ENCODE measurements at places on chromosomes 6 and 20. TPM values are rescaled to one million over a fixed set of nuclear protein-coding genes. Genes with fewer than 3 reads are reported as not detected.
A peak's percentile ranks its signal among the peaks of the same experiment; 100 is the strongest.

The PACSIN1 gene
- not detected for total RNA-seq

The BFSP1 gene
- 0.43 TPM for total RNA-seq

The ADGRF1 gene
- total RNA-seq, result not detected

The ME1 gene
- not detected for total RNA-seq

The TNXB gene
- 3.3 TPM for total RNA-seq

The TMEM200A gene
- 1.3 TPM for total RNA-seq

The UST gene
- total RNA-seq, result 0.90 TPM

The C20orf202 gene
- 0.12 TPM for total RNA-seq

The VSX1 gene
- not detected for total RNA-seq

The TXLNB gene
- 0.09 TPM for total RNA-seq

The NFATC2 gene
- 65.0 TPM for total RNA-seq

The RAET1G gene
- not detected for total RNA-seq

The ABHD12 gene
- 28.7 TPM for total RNA-seq

- peak; percentile 86 for DNase-seq
- peaks cover 55% of the 10 kb centered on the region for H3K27me3 ChIP-seq
- H3K27ac ChIP-seq, result peak within 1 kb of the TSS; percentile 43
- no peaks in the 10 kb centered on the region for H3K36me3 ChIP-seq
- H3K4me1 ChIP-seq, result peaks cover 15% of the 10 kb centered on the region
- H3K4me3 ChIP-seq, result peak within 1 kb of the TSS; percentile 88
Measured at GRCh38 chr6:150599199-150600009, at the start of gene PLEKHG1. Gene PLEKHG1, plus strand, starts transcription at chr6:150599885. Its CDS starts 133,797 bp downstream, at chr6:150733682.

DNA sequence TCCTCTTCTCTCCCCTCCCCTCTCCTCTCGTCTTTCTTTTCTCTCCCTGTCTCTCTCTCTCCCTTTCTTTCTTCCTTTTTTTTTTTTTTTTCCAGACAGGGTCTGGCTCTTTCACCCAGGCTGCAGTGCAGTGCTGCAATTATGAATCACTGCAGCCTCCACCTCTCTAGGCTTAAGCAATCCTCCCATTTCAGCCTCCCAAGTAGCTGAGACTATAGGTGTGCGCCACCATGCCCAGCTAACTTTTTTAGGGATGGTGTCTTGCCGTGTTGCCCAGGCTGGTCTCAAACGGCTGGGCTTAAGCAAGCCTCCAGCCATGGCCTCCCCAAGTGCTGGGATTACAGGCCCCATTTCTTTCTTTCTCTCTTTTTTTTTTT, 59.9 kb upstream of the NCOA3 start:
- H3K27ac ChIP-seq, result no peak overlapping the region
- no peaks in the 10 kb centered on the region for H3K27me3 ChIP-seq
- no peaks in the 10 kb centered on the region for H3K36me3 ChIP-seq
- DNase-seq, result no peak

GRCh38 chr6:91483415-91484105, 896.7 kb upstream of the MAP3K7 start:
- no peaks in the 10 kb centered on the region for H3K36me3 ChIP-seq
- no peaks in the 10 kb centered on the region for H3K4me1 ChIP-seq
- H3K27me3 ChIP-seq, result no peaks in the 10 kb centered on the region
- H3K4me3 ChIP-seq, result no peak overlapping the region
- H3K27ac ChIP-seq, result no peak overlapping the region

DNA sequence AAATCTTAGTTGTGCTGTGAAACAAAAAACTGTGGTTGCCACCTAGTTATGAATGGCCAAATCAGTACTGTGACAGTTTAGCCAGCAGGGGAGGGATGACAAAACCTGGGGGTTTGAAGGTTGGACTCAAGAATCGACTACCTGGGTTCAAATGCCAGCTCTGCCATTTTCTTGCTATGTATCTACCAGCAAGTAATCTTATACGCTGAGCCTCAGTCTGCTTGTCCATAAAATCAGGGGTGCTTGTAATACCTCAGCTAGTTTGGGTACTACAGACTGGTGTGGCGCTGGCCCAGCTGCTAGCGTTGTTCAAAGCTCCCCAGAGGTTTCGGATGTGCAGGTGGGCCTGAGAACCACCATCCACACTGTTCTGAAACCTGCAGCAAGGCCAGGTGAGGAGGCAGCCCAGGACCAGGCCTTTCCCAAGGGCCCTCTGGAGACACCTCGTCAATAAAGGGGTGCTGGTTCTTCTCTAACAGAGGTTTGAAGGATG, 40.4 kb downstream of the TRAM2 start:
- no peaks in the 10 kb centered on the region for H3K27me3 ChIP-seq
- no peak for DNase-seq
- peaks cover 34% of the 10 kb centered on the region for H3K4me1 ChIP-seq
- peaks cover 2% of the 10 kb centered on the region for H3K36me3 ChIP-seq
- H3K27ac ChIP-seq, result no peak overlapping the region

DNA sequence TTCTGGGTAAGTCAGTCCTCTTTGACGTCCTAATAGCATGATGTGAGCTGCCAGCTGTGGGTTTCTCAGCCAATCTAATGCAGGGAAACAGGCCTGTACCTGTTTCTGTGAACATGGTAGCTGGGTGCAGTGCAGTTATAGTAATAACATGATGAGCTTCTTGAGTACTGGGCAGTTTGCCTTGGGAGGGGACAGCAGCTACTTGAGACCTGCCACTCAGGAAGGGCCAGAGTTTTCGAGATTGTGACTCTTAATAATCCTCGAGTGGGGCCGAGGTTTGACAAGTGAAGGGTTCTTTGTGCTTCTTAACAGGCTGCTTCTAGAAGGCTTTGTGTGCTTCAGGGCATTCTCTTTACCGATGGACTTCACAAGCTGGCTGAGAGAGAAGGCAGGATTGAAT, 180.1 kb downstream of the JARID2 start:
- H3K36me3 ChIP-seq, result peaks cover 56% of the 10 kb centered on the region
- no peak overlapping the region for H3K27ac ChIP-seq
- H3K4me3 ChIP-seq, result no peak overlapping the region
- no peaks in the 10 kb centered on the region for H3K27me3 ChIP-seq
- H3K4me1 ChIP-seq, result peaks cover 85% of the 10 kb centered on the region

- no peaks in the 10 kb centered on the region for H3K4me1 ChIP-seq
- no peak for DNase-seq
- H3K4me3 ChIP-seq, result no peak overlapping the region
- no peak overlapping the region for H3K27ac ChIP-seq
Measured at GRCh38 chr20:20926222-20926905, 179.8 kb downstream of the LINC00237 start.

GRCh38 chr6:137248702-137249101, 29.5 kb upstream of the IFNGR1 start:
- H3K36me3 ChIP-seq, result no peaks in the 10 kb centered on the region
- peaks cover 17% of the 10 kb centered on the region for H3K27me3 ChIP-seq
- H3K4me3 ChIP-seq, result no peak overlapping the region
- peaks cover 5% of the 10 kb centered on the region for H3K4me1 ChIP-seq
- H3K27ac ChIP-seq, result no peak overlapping the region

DNA sequence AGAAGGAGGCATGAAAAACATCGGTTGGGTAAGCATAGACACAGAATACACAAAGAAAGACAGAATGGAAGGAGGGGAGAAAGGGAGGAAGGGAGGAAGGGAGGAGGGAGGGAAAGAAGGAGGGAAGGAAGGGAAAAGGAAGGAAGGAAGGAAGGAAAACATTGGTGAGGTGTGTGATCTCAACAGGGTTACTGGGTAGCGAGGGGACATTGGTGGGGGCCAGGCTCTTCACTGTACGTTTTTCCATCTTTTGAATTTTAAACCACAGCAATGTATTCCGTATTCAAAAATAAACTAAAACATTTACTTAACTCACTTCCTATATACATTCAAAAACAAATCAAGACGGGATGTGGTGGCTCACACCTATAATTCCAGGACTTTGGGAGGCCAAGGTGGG, 20.7 kb upstream of the BPIFA2 start:
- no peak overlapping the region for H3K4me3 ChIP-seq
- H3K4me1 ChIP-seq, result no peaks in the 10 kb centered on the region
- H3K27me3 ChIP-seq, result peaks cover 24% of the 10 kb centered on the region
- H3K36me3 ChIP-seq, result no peaks in the 10 kb centered on the region
- no peak for DNase-seq
- no peak overlapping the region for H3K27ac ChIP-seq

- peaks cover 37% of the 10 kb centered on the region for H3K4me1 ChIP-seq
- peaks cover 14% of the 10 kb centered on the region for H3K36me3 ChIP-seq
- H3K27me3 ChIP-seq, result no peaks in the 10 kb centered on the region
- H3K4me3 ChIP-seq, result no peak overlapping the region
- DNase-seq, result no peak
Measured at GRCh38 chr6:24988562-24988961, 52.8 kb upstream of the RIPOR2 start.

- H3K27ac ChIP-seq, result peak overlapping the region; percentile 99
- H3K27me3 ChIP-seq, result no peaks in the 10 kb centered on the region
- no peak for DNase-seq
- H3K4me3 ChIP-seq, result peak overlapping the region; percentile 97
- peaks cover 24% of the 10 kb centered on the region for H3K4me1 ChIP-seq
- peaks cover 28% of the 10 kb centered on the region for H3K36me3 ChIP-seq
Measured at GRCh38 chr20:21301940-21302663, 1.0 kb upstream of the XRN2 start.

GRCh38 chr6:36504181-36504580, 43.1 kb downstream of the STK38 start:
- DNase-seq, result no peak
- H3K36me3 ChIP-seq, result peaks cover 48% of the 10 kb centered on the region
- no peak overlapping the region for H3K27ac ChIP-seq
- H3K4me3 ChIP-seq, result no peak overlapping the region

DNA sequence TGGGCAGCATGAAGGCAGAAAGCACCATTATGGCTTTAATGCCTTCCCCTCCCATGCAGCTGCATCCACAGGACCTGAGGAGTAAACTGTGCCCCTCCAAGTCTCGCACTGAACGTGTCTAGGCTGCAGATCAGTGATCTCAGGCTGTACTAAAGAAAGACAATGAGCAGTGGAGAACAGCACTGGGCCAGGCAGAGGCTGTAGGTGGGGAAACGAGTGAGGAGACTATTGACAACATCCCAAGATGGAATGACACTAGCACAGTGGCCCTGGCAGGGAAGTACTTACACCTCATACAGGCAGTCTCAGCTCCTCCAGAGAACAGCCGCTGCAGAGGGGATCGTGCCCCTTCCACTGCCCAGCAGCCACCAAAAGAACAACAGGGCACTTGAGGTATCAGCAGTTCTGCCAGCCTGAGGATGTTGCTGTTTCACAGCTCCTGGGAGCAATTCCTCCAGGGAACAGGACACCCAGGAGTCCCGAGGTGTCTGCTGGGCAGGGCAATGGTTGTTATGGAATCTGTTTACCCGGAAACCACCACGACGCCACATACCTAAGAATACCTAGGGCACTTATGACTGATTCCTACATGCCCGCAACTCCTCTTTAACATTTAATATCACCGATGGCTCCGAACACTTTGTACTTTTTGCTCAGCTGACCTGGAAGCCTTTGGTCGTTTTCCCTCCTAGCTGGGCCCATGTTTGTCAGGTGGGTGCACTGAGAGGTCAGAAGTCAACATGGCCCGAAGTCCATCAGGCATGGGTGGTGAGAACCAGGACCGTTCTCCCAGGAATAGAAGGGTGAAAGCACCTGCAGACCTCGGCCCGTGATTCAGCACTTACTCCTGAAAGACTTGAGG, 79.1 kb downstream of the SLC22A23 start:
- no peak overlapping the region for H3K27ac ChIP-seq
- no peaks in the 10 kb centered on the region for H3K36me3 ChIP-seq
- H3K27me3 ChIP-seq, result peaks cover 10% of the 10 kb centered on the region
- no peak overlapping the region for H3K4me3 ChIP-seq
- no peak for DNase-seq

DNA sequence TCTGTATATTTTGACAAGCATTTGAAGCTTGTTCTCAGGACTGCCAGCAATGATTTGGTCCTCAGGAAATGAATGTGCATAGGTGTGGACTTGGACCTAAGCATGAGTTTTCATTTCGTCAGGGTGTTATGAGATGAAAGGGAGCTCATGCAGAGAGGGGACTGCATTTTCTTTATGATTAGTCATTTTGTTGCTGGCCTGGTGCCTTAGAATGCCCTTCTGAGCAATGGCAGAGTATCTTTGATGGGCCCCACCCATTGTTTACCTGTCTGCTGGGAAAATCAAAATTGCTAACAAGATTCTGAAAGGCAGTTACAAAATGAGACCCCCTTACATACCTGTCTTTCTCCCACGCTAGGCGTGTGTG, 51.5 kb upstream of the MTHFD1L start:
- peak overlapping the region; percentile 56 for H3K27ac ChIP-seq
- peaks cover 8% of the 10 kb centered on the region for H3K4me1 ChIP-seq
- no peak overlapping the region for H3K4me3 ChIP-seq
- H3K36me3 ChIP-seq, result no peaks in the 10 kb centered on the region

DNA sequence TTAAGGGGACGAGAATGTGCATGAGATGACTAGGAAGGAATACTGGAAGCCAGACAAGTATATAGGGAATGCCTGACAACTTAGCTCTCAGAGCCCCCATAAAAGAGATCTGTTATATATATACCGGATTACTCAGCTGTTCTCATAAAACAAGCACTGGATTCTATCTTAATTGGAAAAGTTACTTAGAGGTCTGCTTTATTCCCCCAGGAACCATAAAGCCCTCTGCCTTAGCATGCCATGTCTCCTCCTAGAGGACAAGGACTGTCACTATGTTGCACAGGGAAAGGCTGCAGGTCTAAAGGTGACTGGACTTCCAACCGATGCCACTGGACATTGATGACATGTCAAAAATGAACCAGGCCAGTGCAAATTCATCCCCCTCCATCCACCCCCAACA, 6.4 kb downstream of the EXOC2 start:
- peaks cover 21% of the 10 kb centered on the region for H3K36me3 ChIP-seq
- H3K27me3 ChIP-seq, result no peaks in the 10 kb centered on the region
- H3K4me1 ChIP-seq, result peaks cover 40% of the 10 kb centered on the region
- no peak overlapping the region for H3K4me3 ChIP-seq
- DNase-seq, result no peak
- H3K27ac ChIP-seq, result no peak overlapping the region

GRCh38 chr6:113047932-113048331, 700.8 kb downstream of the RFPL4B start:
- H3K36me3 ChIP-seq, result no peaks in the 10 kb centered on the region
- H3K27ac ChIP-seq, result no peak overlapping the region
- no peak for DNase-seq

DNA sequence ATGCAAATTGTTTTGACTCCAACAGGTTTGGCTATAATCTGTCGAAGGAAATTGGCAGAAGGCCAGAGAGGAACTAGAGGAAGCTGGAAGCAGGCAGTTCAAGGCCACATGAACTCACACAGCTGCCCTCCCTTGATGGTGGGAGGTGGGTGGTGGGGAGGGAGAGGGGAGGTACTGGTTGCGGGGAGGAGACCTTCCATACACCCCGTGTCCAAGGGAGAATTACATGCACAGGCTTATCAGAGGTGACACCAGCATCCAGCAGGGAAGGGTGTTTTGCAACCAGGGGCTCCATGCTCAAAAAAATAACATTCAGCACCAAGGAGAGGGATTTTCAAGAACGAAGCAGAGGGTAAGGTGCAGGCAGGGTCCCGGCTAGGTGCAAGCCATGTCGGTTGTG, 9.1 kb downstream of the PRND start:
- H3K36me3 ChIP-seq, result no peaks in the 10 kb centered on the region
- peaks cover 8% of the 10 kb centered on the region for H3K4me1 ChIP-seq
- no peak for DNase-seq
- no peak overlapping the region for H3K27ac ChIP-seq

- H3K27me3 ChIP-seq, result peaks cover 9% of the 10 kb centered on the region
- no peaks in the 10 kb centered on the region for H3K4me1 ChIP-seq
- no peak overlapping the region for H3K4me3 ChIP-seq
- no peak for DNase-seq
Measured at GRCh38 chr20:57821935-57822334, 112.1 kb upstream of the PMEPA1 start.

GRCh38 chr6:155077784-155078183, 82.7 kb downstream of the TIAM2 start:
- H3K4me3 ChIP-seq, result no peak overlapping the region
- H3K36me3 ChIP-seq, result peaks cover 3% of the 10 kb centered on the region
- peaks cover 26% of the 10 kb centered on the region for H3K4me1 ChIP-seq
- no peak for DNase-seq
